ENCODE measurements at places on chromosomes 7 and 10.
A peak's percentile ranks its signal among the peaks of the same experiment; 100 is the strongest.

DNA sequence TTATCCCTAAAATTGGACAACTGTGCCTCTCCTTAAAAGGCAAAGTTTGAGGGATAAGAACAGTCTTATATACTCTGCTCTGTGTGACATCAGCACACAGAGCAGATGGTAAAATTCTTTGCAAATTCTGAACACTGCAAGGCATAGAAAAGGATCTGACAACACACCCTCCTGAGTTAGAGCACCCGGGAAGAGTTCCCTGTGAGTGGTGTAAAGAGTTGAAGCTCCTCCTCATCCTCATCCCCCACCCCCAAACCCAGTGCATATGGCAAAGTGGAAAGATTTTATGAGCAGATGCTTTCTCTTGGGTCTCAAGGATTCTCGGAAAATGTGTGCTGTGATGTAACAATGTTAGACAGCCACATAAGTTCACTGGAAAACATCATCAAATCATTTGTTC lies 40.0 kb upstream of the DGKI start:
- DNase-seq = no peak

DNA sequence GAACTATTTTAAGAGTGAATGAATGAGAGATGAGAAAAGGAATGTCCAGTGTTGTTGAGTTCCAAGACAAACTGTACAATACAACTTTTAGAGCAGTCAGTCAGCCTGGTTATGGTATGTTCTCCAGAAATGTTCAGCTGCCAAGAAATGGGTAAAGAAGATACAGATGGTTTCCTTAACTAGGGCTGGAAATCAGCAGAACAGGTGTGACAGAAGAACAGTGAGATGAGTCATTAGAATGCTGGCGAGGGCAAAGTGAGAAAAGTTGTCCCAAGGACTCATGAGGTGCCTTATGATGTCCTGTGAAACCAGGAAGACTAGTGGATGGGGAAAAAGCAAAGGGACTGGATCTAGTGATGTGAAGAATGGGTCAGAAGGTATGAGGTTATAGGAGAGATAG lies 20.8 kb upstream of the SEPTIN7 start:
- no peak for DNase-seq

DNA sequence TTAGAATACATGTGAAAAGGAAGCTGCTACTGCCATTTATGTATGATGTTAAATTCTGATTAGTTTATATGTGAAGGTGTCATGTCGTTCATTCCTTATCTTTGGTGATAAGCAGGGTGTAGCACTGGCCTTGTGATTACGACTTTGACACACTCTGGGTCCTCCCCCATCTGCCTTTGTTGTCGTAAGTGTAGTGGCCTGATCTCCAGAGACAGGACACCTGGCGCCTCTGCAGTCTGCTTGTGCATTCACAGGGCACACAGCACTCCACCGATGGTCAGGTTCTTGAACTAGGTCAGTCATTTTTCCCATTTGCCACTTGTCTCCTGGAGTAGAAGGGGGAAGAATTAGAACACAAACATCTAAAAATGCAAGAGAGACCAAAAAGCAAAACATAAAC lies 186.0 kb downstream of the PRKCQ start:
- no peak for DNase-seq

GRCh38 chr7:134298902-134299683 lies 17.6 kb downstream of the SLC35B4 start:
- peak; percentile 77 for DNase-seq

- DNase-seq = no peak
Observed at GRCh38 chr10:110563132-110563531, 4.4 kb upstream of the SMC3 start.

DNA sequence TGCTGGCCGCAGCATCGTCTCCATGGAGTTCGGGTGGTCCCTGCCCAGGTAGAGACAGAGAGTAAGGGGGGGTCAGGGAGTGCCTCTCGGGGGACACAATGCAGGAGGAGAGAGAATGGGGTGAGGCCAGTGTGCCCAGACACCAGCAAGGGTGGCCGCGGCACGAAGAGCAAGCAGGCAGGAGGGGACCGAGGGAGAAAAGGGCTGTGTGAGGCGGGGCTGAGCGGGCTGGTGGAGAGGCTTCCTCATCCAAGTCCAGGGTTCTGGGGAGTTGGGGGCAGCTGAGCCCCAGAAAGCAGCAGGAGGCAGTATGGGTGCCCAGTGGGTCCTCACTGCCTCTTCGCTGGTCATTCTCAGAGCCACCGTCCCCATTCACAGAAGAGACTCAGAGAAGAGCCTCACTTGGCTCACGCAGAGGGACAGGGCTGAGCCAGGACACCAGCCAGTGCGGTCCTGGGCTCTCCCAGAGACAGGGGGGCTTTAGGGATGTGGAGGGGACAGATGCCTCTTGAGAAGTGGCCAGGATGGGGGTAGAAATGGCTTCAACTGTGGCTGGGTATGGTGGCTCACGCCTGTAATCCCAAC lies 78.9 kb downstream of the MICALL2 start:
- DNase-seq = no peak

GRCh38 chr7:6271060-6271658 lies 1.3 kb downstream of the CYTH3 start:
- peak; percentile 54 for DNase-seq

DNA sequence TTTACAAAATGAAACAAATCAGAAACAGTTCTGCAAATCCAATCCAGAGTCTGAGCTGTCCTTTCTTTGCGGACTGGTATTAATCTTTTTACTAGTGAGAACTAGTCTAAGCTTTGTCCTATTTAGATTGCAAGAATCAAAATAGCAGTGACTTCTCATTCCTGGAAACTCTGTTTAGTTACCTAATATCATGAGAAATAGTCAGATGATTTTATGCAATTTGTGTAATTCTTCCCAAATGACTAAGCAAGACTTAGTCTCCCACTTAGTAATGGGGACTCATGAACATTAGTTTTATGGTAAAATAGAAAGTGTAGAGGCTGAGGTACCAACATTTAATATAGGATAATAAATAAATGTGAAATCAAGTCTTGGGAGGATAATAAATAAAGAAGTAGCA lies 341.3 kb downstream of the DNAJB9 start:
- no peak for DNase-seq

GRCh38 chr7:6252341-6252746 lies 20.1 kb downstream of the CYTH3 start:
- no peak for DNase-seq

DNA sequence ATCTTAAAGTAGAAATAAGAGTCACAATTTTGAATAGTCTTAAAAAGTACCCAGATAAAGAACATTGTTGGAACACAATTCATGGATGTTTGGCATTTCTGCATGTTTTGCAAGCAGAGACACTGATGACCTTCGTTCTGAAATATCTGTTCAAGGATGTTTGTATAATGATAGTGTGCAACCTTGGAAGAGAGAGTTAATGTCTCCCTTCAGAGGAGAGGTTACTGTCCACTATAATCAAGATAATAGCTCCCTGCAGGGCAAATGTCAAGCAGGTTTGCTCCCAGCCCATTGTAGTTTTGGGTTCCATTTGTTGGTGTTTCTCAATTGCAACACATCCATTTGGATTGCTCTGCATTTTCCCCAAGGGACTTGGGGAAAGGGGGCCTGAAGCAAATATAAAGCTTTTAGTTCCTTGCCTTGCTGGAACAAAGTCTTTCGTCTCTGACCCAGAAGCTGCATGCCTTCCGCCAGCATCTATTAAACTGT lies 45.2 kb downstream of the COL1A2 start:
- no peak for DNase-seq

DNA sequence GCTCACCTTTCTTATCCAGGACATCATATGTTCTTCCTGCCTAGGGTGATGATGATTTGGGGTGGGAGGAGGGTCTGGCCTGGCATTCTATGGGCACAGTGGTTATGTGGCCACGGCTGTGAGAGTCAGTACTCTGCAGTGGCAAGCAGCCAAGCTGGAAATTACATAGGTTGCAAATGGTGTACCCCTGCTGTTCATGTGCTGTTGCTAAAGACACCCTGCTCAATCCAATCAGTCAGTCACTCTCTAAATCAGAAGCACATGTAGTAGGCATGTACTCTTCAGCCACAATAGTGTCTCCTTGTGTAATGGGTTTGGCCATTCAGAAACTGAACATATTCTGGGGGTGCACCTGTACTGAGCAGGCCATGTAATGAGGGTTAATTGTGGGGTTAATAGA lies 449.1 kb upstream of the ANKRD30A start:
- DNase-seq = no peak

- DNase-seq = no peak
Observed at GRCh38 chr10:83229991-83230390, 909.3 kb upstream of the GHITM start.

DNA sequence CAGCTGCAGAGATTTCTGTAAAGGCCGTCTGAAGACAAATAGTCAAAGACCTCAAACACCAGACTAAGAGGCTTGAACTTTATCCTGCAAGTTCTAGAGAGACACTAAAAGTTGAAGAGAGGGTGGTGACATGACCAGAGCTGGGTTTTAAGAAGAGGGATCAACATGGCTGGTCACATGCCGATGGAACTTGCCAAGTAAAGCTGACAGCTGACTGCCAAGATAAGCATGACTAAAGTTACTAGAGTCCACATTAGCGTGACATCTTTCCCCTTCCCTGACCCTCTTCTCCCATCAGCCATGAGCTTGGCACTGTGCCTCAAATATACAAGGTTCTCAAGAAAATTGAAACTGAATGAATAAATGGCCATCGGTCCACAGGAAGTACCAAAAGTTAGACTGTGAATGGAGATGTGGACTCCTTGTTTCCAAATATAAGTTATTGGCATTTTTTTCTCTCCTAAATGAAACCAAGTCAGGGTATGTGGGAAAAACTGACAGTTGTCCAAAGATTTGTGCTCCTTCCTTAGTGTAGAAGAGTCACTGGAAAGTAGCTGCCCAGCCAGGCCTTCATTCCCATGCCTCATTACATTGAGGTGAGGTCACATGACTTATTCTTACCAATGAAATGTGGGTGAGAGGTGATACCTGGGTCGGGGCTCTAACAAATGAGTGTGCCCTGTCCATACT lies 24.5 kb downstream of the XPNPEP1 start:
- DNase-seq = no peak

GRCh38 chr10:28367929-28368484 lies 65.1 kb upstream of the MPP7 start:
- no peak for DNase-seq

DNA sequence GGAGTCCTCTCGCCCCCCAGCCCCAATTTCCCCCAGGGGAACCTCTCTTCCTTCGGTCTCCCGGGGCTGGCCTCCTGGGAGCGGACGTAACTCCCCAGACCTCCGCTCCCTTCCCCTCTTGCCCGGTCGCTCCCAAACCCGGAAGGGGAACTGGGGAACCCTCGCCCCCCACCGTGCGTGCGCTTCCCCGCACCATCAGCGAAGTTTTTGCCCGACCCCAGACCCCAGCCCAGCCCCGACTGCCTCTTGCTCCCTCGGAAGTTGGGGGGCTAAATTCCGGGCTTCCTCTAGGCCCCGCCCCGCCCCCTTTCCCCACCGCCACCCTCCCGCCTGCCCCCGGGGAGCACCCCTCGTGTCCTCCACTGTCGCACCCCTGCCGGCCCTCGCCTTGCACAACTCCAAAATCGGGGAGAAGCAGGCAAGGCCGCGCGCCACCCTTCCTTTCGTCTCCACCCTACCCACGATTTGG lies 436 bp downstream of the GNB2 start:
- DNase-seq = no peak

GRCh38 chr7:87933605-87933952 lies 472 bp upstream of the ADAM22 start:
- DNase-seq = no peak

DNA sequence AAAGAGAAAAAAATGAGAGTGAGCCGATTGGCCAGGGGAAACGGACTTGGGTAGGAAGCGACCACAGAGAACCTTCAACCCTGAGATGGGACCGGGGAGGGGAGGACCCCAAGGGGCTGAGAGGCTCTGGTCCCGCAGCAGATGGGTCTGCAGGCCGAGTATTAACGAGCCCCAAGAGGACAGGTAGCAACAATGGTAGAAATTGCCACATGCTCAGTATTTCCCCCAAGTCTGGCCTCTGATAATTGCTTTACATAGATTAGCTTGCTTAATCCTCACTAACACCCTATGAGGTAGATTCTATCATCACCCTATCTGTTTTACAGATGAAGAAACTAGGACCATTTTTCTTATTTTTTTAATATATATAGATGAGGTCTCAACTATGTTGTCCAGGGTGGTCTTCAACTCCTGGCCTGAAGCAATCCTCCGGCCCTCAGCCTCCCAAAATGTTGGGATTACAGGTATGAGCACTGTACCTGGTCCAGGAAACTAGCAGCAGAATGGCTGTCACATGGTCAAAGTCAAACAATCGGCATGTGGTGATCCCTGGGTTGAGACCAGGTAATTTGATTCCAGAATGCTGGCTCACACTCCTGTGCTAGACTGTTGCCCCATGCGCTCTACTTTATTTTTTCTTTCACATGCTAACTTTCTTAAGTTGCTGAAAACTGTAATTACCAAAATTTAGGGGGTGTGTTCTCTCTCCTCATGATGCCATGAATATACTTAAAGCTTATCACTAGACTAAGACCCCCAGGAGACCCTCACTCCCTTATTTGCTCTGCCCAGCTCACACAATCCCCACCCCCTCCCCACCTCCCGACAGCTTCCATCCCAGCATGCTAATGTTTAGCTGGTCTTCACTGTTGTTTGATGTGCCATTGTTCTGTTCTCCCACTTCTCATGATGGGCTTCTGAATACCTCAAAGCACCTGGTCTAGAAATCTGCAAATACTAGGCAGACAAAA lies 67.9 kb upstream of the AFAP1L2 start:
- no peak for DNase-seq

GRCh38 chr7:80272560-80273239 lies 138.1 kb downstream of the GNAI1 start:
- DNase-seq = no peak

DNA sequence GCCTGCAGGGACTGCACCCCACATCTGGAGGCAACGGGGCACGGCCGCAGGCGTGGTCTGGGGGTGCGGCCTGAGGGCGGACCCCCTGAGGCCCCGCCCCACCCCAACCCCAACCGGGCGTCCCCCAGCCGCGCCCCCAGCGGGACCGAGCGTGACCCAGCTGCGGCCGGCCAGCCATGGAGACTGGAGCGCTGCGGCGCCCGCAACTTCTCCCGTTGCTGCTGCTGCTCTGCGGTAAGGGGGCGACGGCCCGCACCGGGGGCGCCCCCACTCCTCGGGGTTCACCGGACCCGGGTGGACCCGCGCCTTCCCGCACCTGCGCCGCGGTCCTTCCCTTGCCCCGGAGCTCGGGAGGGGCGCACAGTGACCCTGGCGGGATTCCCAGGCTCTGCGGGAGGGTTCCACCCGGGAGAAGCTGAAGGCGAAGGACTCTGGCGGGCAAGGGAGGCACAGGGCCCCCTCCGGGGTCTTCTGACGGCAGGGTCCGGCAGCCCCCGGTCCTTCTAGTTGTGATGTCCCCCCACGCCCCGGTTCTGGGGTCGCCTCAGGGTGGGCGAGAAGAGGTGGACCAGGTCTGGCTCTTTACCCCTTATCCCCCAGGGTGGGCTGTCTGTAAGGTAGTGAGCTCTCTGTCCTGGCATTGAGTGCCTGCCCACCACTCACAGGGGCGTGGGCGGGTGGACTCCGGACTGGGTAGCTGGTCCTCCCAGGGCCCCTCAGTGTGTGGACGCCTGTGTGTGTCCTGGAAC lies at the start of gene RAMP3:
RAMP3 (plus strand) TSS at position 139 of the 749 bp plus-strand sequence; CDS start at position 177, 38 bp downstream.
- no peak for DNase-seq

- peak; percentile 42 for DNase-seq
Observed at GRCh38 chr7:112202816-112203215, 3.4 kb downstream of the DOCK4 start.

GRCh38 chr7:138167222-138167621 lies 91.0 kb downstream of the AKR1D1 start:
- DNase-seq = no peak

- DNase-seq = no peak
Observed at GRCh38 chr10:96585736-96586418, 935 bp downstream of the TM9SF3 start.

Data from NCI-H1105 treated with DMSO at 0.1 percent for 48 hours (cell line).